ENCODE measurements at places on chromosomes 6 and 20. TPM values are rescaled to one million over a fixed set of nuclear protein-coding genes. Genes with fewer than 3 reads are reported as not detected.

PLA2G7 gene
- not detected for total RNA-seq

DNA sequence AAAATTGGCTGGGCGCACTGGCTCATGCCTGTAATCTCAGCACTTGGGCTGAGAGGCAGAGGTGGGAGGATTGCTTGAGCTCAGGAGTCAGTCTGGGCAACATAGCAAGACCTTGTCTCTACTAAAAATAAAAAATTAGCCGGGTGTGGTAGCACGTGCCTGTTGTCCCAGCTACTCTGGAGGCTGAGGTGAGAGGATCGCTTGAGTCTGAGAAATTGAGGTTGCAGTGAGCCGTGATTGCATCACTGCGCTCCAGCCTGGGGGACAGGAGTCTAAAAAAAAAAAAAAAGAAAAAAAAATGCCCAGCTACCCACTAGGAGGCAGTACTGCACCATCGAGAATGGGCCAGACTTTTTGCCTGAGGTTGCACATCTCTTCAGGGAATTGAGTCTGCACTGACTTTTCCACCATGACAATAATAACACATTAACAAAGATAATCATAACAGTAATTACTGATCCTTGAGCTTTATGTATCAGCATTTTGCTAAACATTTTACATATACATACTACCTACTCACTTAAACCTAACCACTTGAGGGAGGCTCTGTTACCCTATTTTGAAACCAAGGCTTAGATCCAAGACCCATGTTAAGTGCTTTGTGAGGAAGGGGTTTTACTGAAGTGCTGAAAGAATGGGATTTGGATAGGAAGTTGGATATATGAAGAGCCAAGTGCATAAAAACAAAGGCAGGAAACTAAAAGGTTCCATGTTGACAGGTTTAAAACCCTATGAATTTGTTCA, 21.0 kb downstream of the SRSF3 start:
- peak; percentile 67 for DNase-seq

DNA sequence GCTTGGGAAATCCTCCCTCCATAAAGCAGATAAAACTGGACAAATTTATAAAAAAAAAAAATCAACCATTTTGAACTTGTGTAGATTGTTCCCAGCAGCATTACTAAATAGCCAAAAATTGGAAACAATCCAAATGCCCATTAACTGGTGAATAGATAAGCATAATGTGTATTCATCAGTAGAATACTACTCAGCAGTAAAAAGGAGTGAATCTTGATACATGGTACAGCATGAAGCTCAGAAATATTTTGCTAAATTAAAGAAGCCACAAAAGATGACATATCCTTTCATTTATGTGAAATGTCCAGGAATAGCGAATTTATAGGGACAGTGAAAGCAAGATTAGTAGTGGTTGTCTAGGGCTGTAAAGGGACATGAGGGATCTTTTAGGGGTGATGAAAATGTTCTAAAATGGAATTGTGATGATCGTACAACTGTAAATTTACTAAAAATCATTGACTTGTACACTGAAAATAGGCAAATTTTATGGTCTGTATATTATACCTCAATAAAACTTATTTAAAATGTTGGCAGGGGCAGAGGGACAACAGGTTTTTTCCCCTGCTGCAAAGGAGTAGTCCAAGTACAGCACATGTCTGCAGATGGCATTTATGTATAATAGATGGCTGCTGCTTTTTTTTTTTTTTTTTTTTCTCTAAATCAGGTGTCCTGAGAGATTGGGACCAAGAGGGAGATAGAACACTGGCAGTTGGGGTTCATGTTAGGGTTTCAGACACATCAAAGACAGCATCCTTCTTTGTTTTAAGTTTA, 59.5 kb downstream of the CBFA2T2 start:
- DNase-seq = no peak

CNBD2 gene
- total RNA-seq = 24.8 TPM

DNA sequence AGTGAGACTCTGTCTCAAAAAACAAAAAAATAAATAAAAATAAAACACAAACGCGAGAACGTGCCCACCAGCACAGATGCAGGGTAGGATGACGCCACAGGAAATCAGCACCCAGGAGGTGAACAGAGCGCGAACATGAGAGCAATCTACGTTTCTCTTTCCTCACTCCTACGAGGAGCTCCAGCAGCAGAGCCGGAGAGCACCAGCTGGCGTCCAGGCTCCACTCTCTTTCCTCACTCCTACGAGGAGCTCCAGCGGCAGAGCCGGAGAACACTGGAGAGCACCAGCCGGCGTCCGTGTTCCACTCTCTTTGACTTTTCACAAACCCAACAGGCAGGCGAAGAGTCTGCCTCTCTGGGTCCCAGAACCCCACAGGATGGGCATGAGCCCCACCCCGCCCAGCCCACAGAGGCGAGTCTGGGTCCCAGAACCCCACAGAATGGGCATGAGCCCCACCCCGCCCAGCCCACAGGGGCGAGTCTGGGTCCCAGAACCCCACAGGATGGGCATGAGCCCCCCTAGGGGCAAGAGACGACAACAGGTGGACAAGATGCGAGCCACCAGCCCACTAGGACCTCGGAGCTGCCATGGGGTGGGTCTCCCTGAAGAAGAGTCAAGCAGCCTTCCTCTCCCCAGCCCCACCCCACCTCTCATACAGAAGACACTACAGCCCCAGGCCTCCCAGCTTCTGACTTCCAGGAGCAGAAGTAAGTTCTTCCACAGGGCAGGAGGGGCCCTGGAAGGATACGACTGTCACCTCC, 20.2 kb downstream of the ZBTB46 start:
- DNase-seq = no peak

GRCh38 chr6:129203190-129203900, 320.4 kb downstream of the LAMA2 start:
- no peak for DNase-seq

DNA sequence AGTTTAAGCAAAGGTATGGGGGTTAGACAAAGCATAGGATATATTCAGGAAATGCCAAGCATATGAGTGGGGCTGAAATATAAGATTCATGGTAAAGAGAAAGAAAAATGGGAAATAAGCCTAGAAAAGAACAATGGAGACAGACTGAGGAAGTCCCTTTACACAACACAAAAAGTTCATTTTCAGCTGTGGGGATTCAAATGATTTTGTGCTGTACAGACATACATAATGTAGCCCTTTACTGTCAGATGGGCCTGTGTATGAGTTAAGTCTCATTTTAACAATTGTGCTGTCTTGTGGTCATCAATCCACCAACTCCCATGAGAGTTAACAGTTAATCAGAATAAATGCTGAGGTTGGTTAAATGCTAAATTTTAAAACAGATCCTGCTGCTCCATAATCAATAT, 37.2 kb downstream of the REV3L start:
- no peak for DNase-seq

DNA sequence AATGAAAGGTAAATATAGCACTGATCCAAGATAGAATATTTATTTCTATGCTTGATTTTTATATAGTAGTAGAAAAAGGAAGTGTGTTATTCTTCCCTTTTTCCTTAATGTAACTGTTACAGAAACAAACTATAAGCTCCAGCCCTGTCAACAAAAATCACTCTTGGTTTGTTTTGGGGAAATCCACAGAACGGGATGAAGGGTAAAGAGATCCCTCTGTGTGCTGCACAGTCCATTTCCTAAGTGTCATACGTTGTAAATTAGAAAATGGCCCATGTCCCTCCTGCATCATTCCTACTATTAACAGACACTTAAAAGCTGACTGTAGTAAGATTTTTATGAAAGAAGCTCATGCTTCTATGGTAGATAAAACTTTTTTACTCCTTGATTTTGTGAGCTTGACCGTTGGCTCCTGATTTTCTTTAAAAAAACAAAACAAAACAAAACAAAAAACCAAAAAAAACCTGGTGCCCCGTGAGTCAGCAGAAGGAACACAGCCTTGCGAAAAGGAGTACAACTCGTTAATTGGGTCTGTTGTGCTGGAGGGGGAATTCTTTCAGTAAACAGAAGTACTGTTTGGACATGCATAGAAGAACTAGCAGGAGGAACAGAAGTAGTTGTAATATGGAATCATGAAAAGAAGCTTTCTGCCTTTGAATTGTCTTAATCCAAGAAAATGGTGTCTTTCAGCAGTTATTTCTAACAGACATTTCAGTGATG, 67.5 kb downstream of the RTN4IP1 start:
- DNase-seq = no peak

DNA sequence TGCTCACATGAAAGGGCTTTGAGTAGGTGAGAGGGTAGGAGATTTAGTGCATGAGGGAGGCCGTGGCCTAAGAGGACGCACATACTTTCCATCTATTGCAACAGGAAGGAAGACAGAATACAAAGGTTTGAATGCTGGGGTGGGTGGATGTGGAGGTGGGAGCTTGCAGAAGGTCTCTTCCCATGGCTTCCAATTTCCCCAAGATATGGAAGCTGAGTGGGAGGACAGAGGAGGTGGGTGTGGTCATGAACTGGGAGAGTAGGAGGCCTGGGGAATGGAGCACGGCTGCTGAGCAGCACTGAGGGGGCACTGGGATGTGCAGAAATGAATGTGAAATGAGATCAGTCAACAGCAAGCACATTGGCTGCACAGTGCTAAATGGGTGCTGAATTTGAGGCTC, 70.3 kb downstream of the SCML4 start:
- DNase-seq = no peak

- DNase-seq = no peak
These were observed 361.0 kb downstream of the CD83 start for GRCh38 chr6:14478381-14479225.

DNA sequence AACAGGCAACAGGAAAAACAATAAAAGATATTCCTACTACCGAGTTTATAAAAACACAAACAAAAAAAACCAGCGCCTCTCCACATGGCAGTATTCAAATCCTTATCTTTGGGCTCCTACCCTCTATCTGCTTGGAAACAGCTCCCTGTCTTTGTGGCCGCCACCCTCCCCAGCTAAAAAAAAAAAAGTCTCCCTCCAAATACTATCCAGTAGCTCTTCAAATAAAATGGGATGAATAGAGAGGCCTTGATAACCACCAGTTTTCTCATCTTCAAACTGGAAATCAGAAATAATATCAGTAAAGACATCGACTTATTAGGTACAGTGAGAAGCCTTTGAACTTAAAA, 96.2 kb downstream of the PSMG4 start:
- no peak for DNase-seq

TBXT gene
- not detected for total RNA-seq

DNA sequence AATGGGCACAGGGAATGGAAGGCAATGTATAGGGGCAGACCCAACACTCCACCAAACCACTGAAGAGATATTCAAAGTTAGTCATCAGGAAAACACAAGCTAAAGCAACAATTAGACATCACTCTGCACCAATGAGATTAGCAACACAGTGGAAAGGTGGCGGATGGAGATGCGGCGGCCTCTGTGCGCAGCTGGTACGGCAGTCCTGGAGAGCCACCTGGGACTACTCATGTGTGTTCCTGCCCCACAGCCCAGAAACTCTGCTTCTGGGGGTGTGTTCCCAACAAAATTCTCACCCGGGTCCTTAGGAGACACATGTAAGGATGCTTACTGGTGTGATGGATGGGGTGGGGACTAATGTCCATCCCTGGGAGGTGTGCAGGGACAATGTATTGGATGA, 82.4 kb downstream of the DHX35 start:
- DNase-seq = no peak

- DNase-seq = no peak
These were observed 3.8 kb upstream of the IER3 start for GRCh38 chr6:30747902-30748769.

DNA sequence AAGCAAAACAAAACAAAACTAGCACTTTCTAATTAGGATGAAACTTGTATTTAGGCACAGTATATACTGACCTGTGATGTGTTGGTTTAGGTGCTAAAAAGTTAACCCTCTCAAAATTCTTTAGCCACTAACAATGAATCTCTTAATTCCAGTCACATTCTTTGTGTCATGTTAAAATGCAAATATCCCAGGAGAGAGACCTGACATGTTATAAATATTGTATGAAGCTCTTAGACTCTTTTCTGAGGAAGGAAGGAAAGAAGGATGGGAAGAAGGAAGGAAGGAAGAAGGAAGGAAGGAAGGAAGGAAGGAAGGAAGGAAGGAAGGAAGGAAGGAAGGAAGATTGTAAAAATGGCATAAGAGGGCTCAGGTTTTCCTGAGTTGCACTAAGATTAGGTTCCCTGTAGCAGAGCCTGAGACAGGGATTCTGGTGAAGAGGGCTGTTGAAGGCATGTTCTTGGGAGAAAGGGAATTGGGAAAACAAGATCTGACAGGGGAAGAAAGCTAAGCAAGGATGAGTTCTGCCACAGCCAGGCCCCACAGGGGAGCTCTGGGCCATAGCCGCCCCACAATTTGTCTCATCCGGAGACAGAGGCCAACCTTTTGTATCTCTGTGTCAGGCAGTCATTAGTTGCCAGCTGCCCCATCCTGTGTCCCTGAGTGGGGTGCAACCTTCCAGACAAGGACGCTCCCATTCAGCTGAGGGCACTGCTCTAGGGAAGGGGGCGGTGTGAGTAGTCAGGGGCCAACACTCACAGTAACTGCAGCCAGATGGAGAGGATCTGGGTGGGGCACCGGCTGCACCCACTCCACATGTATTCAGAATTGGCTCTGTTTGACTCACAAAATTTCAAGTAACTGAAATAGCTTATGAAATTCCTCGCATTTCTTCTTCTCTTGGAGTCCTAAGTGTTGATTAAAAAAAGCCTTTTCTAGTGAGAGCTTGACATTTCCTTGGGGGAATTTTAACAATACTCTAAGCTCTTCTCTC, 189.3 kb upstream of the ARG1 start:
- DNase-seq = no peak

GRIK2 gene
- not detected for total RNA-seq

GRCh38 chr20:63365601-63366389, 4.6 kb upstream of the CHRNA4 start:
- DNase-seq = no peak

- no peak for DNase-seq
These were observed 22.4 kb upstream of the TASP1 start for GRCh38 chr20:13661070-13661685.

GRCh38 chr20:61483336-61484067, 231.4 kb downstream of the CDH4 start:
- no peak for DNase-seq

GRCh38 chr6:127914240-127914639, 13.4 kb upstream of the THEMIS start:
- DNase-seq = no peak

- no peak for DNase-seq
These were observed 24.8 kb downstream of the RNF146 start for GRCh38 chr6:127291495-127291894.

- no peak for DNase-seq
These were observed 63.3 kb downstream of the SMLR1 start for GRCh38 chr6:130890521-130890971.

GRCh38 chr6:38518511-38519304, 121.0 kb downstream of the BTBD9 start:
- peak; percentile 7 for DNase-seq

GRCh38 chr6:20169786-20170185, 42.5 kb downstream of the MBOAT1 start:
- no peak for DNase-seq

OR2H2 gene
- total RNA-seq = not detected

GRCh38 chr20:37414224-37415035, 68.5 kb downstream of the SRC start:
- DNase-seq = no peak

DNA sequence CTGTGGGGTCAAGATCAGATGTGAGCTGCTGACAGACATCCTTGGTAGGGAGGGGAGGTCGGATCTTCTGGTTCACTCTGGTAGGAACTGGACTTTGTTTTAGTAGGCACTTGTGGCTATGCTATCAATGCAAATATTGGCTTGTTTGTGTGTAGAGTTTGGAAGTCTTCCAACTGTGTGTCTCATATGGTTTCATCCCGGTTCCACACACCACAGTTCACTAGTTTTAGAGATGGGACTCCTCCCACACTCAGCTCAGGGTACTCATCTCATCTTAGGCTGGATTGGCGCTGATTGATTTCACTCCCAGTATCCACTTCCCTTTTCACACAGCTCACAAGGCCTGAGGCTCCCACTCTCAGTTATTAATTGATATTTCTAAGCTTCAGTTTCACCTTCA, 161.3 kb downstream of the THBS2 start:
- DNase-seq = no peak

Data from CD4-positive, CD25-positive, alpha-beta regulatory T cell (primary cell).